ENCODE measurements at places on chromosomes 1 and 21.

DNA sequence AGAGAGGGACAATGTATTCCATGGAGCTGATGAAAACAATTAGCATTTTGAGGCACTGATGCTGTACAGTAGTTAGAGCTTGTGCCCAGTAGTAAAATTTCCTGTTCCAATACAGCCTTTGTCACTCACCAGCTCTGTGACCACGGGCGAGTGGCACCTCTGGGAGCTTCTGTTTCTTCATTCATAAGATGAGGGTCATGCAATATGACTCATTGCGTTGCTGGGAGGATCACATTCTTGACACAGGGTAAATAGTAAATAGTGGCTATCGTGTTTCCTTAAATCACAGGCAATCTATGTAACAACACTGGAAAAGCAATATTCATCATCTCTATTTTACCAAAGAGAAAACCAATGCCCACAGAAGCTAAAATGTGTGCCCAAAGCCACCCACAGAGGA, 4.5 kb upstream of the LRRC52 start:
- no peak for DNase-seq

DNA sequence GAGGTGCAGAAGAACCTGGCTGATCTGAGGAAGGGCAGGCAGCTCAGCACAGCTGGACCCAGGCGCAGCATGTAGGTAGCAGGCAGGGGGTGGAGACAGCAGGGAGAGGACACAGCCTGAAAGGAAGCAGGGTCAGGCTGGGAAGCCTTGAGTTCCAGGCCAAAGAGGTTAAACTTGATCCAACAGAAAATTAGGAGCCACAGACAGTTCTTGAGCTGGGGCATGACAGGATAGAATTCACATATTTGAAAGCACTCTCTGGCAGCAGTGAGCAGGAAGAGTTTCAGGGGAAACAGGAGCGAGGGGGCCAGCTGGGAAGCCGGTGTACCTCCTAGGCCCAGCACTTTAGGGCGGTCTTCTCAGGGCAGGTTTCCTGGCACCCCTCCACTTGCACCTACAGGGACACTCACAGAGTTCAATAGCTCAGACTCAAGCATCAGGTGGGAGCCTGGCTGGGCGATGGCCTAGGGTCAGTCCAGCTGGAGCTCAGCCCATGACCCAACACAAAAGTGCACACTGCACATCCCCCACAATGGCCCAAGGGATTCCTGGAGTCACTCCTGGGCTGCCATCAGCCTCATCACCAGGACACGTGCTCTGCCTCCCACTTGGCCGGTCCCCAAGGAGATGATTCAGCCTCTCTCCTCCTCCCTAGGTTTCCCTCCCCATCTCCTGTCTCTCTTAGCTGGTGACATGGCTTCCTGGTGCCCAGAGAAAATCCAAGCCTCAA, 22.7 kb downstream of the MATN1 start:
- DNase-seq = no peak

DNA sequence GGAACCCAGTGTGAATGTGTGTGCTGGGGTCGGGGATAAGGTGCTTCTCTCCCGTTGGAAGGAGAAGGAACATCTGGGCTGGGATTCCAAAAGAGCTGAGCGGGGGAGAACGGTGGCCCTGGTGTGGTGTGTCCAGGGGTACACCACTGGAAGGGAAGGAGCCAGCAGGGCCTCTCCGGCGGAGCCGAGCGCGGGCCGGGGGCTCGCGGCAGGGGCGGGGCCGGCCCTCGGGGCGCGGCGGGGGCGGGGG, 231 bp upstream of the RPS6KA1 start:
- DNase-seq = no peak

- no peak for DNase-seq
These were observed 63.0 kb downstream of the UBE2T start for GRCh38 chr1:202278751-202279150.

- no peak for DNase-seq
These were observed 300.9 kb downstream of the BRINP3 start for GRCh38 chr1:190176776-190177175.

DNA sequence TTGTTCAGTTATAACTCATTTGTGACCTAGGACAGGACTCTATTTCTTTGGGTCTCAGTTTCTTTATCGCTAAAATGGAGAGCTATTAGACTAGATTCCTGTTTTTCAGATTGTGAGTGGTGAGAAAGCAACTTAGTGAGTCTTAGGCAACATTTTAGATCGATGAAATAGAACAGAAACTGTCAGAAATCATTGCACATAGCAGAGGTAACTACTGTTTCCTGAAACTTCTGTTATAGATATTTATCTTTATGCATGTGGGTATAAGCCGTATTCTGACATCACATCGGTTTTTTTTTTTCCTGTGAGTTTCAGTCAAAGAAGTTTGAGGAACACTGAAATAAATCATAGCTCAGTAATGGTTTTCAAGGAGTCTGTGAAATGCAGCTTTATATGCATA, 42.1 kb upstream of the DNAJC6 start:
- DNase-seq = no peak

GRCh38 chr1:211579440-211580302, 710 bp upstream of the SLC30A1 start:
- no peak for DNase-seq

- no peak for DNase-seq
These were observed 2.8 kb downstream of the PAQR7 start for GRCh38 chr1:25872713-25873112.

- DNase-seq = no peak
These were observed 189.7 kb downstream of the SEC16B start for GRCh38 chr1:177780096-177780700.

- DNase-seq = no peak
These were observed 629.5 kb downstream of the LMO4 start for GRCh38 chr1:87958201-87958600.

DNA sequence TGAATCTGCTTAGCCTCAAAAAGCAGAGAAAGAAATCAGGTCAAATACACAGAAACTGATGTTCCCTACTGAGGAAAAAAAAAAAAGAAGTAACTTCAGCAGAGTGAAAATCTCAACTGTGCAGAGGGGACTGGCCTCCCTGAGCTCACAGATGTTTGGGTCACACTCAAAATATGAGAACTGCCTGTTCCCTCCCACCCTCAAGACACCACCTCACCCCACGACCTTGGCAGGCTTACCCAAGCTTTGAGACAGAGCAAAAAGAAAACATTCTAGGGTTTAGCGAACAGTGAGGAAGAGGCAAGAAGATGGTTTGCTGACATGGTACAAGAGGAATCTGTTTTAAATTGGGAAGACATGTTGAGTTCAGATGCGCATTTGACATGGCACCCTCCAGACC, 48.8 kb downstream of the NID1 start:
- DNase-seq = no peak

DNA sequence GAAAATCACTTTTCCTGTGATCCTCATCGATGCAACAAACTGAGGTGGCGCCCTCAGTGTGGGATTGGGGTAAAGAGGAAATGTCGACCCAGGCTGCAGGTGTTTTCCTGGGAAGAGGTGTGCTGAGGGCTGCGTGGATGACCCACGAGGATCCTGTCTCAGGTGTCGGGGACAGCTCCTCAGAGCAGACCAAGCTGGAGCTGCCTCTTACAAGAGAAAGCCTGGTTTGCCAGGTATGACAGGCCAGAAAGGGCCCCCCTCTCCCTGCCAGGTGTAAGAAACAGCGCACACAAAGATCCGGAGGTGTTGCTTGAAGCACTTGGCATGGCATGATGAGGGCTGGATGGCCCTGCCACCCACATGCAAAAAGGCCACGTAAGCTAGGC, 12.6 kb downstream of the FHAD1 start:
- no peak for DNase-seq

DNA sequence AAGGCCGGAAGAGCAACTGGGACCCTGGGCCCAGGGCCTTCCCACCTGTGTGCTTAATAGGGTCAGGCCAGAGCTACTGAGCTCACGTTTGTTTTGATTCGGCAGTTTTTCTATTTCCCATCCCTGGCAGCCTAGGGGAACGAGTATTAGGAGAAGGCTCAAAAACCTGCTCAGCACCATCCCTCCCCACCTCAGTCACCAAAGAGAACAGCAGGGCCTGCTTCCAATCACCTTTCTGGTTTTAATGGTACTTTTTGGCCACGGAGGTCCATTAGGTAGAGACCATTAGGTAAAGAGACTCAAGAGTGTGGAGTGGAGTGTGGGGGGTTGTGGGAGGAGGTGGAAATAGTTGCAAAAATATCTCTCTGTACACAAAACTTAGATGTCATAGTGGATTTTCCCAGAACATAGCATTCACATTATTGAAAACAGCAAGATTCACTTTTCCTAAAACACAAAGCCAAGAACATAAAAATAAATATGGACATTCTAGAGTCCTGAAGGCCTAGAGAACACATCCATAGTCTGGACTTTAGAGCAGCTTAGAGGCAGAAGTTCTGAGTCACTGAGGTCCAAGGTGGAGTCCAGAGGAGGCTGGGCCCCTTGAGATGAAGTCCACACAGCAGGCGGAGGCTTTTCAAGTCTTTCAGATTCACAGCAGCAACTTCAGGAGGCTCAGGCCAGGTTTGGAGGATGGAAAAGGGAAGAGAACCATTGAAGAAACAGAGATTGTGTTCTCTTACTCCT, 19.5 kb downstream of the NUAK2 start:
- DNase-seq = no peak

- DNase-seq = no peak
These were observed 9.8 kb downstream of the KCNN3 start for GRCh38 chr1:154860156-154860870.

Measured in stimulated activated effector memory CD8-positive, alpha-beta T cell treated with anti-CD3 and anti-CD28 coated beads, Interleukin-12 subunit alpha, Interleukin-12 subunit beta, amount 100 ng/mL, for 72 hours (primary cell).